ENCODE measurements at places on chromosomes 13 and 19.

DNA sequence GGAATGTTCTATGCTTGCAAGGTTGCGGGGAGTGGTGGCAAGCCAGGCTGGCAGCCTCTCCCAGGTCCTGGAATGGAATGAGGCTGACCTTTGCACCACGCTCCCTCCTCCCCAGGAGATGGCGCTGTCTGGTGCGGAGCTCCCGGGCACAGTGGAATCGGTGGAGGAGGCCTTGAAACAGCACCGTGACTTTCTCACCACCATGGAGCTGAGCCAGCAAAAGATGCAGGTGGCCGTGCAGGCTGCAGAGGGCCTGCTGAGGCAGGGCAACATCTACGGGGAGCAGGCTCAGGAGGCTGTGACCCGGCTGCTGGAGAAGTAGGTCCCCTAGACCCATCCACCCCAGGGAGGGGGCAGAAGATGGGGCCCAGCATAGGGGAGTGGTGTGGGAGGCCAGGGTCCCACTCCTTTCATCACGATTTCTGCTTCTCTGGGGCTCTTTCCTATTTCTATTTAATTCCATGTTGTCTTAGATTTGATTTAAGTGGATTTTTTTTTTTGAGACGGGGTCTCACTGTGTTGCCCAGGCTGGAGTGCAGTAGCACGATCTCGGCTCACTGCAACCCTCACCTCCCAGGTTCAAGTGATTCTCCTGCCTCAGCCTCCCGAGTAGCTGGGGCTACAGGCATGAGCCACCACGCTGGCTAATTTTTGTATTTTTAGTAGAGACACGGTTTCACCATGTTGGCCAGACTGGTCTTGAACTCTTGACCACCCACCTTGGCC is 53.2 kb upstream of the SHKBP1 start:
- no peak for DNase-seq

DNA sequence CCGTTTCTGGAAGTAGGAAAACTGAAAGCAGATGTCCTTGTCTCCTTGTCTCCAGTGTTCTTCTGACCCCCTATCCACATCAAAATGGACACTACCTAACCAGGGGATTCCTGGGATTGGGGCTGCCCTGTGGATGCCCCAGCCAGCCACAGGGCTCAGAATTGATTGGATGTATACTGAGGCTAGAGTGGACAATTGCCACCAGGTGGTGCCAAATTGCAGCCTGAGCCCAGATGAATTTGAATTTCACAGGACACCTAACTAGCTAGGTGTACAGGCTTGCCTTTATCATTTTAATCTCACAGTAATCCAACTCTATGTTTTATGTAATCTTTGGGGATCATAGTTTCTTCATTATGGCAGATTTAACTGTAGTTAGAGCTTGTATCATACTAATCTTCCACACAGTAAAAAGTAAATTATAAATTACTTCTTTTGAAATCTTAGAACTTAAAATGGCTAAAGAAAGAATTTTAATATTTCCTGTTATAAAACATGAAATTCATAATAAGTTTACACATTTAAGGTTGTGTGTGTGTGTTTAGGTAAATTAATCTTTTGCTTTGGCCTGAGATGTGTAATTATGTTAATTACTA is 58.0 kb downstream of the PIBF1 start:
- peak; percentile 12 for DNase-seq

- no peak for DNase-seq
Measured at GRCh38 chr19:51691074-51691583, 2.0 kb upstream of the SPACA6 start.

DNA sequence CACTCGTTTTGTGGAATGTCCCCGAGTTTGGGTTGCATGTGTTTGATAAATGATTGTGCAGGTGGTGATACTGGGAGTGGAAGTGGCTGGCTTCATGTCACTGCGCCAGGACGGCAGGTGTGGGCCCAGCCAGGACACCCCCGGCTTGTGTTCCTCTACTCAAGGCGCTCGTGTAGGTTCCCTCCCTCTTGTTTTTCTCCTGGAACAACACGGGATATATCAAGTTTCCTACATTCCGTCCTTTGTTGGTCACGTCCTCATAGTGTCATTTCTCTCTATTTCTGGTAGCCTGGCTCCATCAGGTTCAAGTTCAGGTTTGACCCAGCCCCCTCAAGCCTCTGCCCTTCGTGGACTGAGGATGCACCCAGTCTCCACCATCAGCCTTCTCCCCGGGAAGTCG is 16.3 kb downstream of the IL17D start:
- no peak for DNase-seq

- no peak for DNase-seq
Measured at GRCh38 chr13:23433171-23434153, at the start of gene SACS. TSS of gene SACS (minus strand) at chr13:23433702. CDS start at chr13:23411239, 22,463 bp downstream.

GRCh38 chr13:85223883-85224656 is 575.1 kb downstream of the SLITRK6 start:
- no peak for DNase-seq

GRCh38 chr13:45242070-45242469 is 41.2 kb upstream of the KCTD4 start:
- DNase-seq: no peak

- DNase-seq: no peak
Measured at GRCh38 chr13:96958286-96958891, 35.9 kb downstream of the OXGR1 start.

GRCh38 chr19:30029721-30030510 is 87.9 kb downstream of the URI1 start:
- DNase-seq: no peak

DNA sequence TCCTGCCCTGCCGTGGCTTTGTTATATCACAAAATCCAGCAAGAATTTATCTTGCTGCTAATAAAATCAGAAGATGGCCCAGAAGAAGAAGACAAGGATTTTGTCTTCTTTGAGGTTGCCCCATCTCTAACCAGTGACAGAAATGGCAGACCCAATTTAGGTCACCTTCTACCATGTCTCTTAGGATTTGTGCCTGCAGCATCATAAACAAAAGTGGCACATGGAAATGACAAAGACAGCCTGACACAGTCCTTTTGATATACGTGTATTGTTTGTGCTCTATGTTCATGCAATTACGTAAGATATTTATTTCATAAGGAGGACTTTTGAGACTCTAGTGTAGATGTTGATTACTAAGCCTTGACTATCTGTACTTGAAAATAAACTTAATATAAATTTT is 135.9 kb upstream of the TMTC4 start:
- no peak for DNase-seq

DNA sequence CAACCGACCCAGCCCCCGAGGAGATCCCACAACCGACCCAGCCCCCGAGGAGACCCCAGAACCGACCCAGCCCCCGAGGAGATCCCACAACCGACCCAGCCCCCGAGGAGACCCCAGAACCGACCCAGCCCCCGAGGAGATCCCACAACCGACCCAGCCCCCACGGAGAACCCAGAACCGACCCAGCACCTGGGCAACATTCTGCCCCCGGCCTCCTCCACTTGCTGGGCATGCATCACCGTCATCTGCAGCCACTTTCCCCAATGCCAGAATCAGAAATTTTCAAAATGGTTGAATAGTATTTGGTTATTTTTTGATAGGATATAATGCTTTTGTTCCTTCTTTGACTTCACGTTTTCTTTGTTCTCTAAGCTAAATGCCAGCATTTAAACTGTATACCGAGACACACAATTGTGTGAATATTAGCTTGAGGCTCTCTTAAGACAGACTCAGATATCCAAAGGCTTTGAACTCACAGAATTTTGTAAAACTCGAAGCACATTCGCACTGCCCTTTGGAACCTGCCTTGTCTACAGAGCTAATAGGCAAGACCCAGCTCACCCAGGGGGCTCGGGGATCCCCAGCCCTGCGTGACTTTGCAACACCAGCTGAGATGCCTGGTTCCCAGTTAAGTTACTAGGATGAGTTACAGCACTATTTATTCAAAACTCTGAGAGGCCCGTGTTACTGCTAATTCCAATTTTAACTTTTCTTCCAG is 15.5 kb upstream of the RASA3 start:
- no peak for DNase-seq

DNA sequence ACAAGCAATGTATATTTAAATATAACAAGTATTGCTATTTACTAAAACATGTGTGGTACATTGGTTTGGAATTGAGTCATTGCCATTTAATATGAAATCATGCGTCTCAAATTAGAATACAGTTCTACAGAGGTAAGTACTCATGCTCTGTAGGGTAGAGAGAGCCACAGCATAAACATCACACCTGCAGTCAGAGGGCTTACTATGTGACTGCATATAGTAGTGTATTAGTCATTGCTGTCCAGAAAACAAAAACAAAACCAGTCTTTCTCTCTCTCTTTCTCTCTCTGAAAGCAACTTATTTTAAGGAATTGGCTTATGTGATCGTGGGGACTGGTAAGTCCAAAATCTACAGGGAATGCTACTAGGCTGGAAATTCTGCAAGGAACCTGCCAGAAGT is 370.3 kb downstream of the GPC5 start:
- DNase-seq: no peak

- DNase-seq: no peak
Measured at GRCh38 chr19:48061401-48062344, 17.8 kb upstream of the CABP5 start.

DNA sequence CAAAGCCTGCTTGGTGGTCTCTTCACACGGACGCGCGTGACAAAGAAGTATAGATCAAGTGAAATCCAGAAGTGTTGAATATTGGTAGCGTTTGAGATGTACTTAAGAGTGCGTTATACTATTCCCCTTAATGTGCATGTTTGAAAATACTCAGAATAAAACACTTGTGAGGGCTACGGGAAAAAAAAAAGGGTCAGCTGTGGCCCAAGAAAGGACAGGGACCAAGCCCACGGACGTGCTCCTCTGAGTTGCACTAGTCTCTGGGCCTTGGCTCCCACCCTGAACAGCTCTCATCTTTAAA is 622 bp upstream of the RBM42 start:
- DNase-seq: no peak

GRCh38 chr19:44957526-44957925 is 2.3 kb downstream of the CLPTM1 start:
- no peak for DNase-seq
